Caudate nucleus (tissue), 63 donors: ENCODE measurements at places on chromosomes 12 and 14.
A peak's percentile ranks its signal among the peaks of the same experiment; 100 is the strongest.

- DNase-seq, result no peak
These were observed 77.1 kb upstream of the PLXNC1 start for GRCh38 chr12:94071258-94071657.

DNA sequence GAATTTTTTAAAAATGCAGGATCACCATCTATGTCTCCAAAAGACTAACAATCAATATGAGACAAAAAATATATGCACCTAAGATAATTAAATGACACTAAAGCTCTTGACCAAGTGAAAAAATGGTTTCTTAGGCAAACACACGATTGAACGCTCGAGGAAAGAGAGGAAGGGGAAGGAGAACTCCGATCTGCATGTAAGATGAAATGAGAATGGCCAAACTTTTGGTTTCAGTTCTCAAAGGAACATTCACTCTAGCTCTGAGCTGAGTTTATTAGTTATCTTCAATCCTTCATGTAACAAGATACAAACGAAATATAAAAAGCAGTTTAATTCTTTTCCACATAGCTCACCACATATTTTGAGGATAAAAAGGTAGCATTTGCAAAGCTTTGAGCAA is 2.8 kb downstream of the DYRK4 start:
- DNase-seq, result no peak

- no peak for DNase-seq
These were observed 621.9 kb downstream of the LRFN5 start for GRCh38 chr14:42228611-42229010.

- DNase-seq, result no peak
These were observed 87.0 kb downstream of the SAMD4A start for GRCh38 chr14:54653712-54654469.

GRCh38 chr12:102539651-102540553 is 59.5 kb upstream of the IGF1 start:
- no peak for DNase-seq

DNA sequence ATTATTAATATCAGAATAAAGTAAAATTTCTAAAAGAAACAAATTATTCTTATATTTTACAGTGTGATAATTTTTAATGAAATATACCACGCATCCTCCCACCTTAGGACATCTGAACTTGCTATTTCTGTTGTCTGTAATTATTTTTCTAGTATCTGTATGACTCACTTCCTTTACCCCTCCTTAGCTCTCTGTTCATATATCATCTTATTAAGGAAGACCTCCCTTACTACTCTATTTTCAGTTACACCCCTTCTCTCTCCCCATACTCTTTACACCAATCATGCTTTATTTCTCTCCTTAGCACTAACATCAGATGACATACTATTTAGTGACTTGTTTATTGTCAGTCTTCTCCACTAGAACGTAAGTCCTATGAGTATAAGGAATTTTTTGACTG is 34.2 kb upstream of the C12orf50 start:
- no peak for DNase-seq

GRCh38 chr12:22413592-22413991 is 79.1 kb upstream of the ST8SIA1 start:
- no peak for DNase-seq

GRCh38 chr12:111451649-111452129 is 46.0 kb downstream of the SH2B3 start:
- no peak for DNase-seq

DNA sequence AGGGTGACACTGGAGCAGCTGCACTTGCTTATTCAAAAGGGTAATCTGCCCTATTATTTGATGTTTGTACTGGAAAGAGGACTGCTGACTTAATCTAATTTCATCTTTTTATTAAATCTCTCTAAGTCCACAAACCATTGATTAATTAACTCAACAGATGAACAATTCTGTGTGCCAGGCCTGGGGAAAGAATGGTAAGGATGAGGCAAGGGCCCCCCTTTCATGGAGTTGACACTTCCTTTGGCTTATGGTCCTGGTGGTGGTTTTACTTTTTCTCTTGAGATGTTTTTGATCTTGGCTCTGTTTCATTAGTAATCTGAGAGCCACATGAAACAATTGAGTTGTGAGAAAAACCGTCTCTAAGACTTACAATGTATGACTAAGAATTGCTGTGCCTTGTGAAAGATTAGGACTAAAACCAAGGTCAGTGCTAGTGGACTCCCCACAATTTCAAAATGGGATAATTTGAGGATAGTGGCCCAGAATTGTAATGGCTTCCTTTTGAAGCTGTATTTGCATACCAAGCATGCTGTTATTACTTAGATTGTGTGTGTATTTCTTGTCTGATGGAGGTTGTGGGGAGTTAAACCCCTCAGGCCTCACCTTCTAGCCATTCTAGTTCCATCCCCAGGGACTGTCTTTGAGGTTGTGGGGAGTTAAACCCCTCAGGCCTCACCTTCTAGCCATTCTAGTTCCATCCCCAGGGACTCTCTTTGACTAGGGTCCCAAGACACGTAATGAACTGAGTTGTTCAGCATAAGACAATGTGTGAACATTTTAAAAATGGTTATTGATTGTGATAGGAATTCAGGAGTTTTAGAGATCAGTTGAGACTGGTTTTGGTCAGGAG is 52.5 kb upstream of the EVL start:
- no peak for DNase-seq

DNA sequence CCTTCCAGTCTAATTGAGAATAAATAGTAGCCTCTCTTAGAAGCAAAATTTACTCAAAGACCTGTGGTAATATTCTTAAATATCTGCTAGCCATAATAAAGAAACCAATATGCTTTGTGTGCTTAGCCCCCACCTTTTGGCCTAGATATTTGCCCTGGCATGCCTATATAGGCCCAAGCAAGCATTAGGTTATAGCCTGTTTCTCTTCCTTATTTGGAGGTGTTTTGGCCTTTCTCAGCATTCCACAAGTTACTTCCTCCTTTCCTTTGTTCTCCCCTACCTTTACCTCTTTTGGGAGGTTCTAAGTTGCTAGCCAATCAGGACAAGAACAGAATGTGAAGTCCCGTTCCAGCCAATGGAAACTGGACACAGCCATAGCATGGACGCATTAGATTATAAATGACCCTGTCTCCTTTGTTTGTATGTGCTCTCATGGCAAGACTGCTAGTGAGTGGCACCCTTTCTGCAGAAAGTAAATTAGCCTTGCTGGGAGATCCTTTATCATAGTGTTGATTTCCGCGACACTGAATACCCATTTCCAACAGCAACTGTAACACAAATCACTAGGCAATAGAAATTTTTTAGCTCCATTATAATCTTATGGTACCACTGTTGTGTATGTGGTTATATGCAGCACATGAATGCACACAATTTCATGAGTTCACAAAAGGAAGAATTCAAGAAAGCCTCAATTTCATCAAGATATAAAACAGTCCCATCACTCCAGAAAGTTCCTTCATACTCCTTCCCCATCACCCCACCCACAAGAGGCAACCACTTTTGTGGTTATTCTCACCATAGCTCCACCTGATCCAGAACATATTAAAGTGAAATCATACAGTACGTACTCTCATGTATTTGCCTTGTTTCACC is 37.6 kb downstream of the CEP83 start:
- DNase-seq, result no peak

GRCh38 chr12:113835896-113836295 is 130.2 kb downstream of the RBM19 start:
- no peak for DNase-seq

GRCh38 chr12:11969437-11970154 is 101.1 kb upstream of the BCL2L14 start:
- DNase-seq, result no peak

GRCh38 chr14:95229749-95230148 is 72.4 kb upstream of the DICER1 start:
- DNase-seq, result no peak

GRCh38 chr12:16347391-16348298 is at the start of gene MGST1:
TSS of gene MGST1 (plus strand) at chr12:16347645. CDS start at chr12:16354253, 6,608 bp downstream.
- peak; percentile 3 for DNase-seq

DNA sequence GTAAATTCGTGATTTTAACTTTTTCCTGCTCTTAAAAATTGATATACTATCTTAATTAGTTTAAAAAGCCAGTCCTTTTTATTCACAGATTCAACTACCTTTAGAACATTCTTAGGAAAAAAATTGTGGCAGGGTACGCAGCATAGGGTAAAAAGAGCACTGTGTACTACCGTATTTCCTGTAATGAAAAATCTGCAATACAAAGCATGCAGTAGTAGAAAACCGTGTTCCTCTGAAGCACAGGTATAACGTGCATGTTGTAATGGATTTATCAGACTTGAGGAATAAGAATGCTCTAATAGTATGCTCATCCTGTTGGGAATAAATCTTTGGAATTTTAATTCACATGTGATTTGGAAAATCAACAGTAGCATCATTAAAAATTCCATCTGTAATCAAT is 140.5 kb downstream of the UNC79 start:
- DNase-seq, result no peak

DNA sequence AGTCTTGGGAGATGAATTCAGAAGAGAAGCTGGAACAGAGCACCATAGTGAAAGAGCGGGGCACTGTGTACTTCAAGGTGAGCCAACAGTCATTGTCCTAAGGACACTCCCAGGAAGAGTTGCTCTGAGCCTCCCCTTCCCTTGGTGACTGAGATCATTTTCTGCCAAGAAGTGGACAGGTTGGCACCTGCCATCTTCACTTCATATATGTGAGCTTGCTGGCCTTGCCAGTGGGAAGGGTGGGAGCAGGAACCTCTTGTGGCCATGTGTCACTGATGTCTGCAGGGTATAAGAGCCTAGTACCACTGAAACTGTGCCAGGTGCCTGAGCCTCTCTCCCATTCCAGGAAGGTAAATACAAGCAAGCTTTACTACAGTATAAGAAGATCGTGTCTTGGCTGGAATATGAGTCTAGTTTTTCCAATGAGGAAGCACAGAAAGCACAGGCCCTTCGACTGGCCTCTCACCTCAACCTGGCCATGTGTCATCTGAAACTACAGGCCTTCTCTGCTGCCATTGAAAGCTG is 5.3 kb downstream of the FKBP4 start:
- no peak for DNase-seq

DNA sequence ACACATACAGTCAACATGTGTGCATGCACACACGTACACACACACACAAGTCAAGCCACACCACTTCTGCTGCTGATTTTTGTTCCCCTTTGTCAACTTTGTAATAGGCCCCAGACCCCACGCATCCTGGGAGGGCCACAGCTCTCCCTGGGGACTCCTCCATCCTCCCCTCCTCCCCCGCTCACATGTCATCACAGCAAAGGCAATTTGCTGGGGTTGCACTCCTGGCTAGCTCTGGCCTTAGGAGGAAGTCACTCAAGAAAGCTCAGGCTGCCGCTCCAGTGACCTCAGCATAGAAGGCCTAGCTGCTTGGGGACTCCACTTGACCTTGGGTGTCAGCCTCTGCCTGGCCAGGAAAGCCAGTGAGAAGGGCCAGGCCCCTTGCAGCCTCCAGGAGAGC is 27.2 kb downstream of the NGB start:
- no peak for DNase-seq

DNA sequence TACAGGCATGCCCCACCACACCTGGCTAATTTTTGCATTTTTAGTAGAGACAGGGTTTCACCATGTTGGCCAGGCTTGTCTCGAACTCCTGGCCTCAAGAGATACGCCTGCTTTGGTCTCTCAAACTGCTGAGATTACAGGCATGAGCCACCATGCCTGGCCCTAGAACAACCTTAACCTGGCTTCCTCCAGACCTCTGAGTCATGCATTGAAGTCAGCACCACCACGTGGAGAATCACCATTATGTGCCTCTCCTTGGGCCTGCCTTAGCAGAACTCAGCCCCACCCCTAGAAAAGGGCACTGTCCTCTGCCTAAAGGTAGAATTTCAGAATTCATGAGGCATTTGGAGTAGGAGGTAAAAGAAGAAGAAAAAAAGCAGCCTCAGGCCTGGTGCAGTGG is 49.0 kb downstream of the LIMA1 start:
- DNase-seq, result no peak

- DNase-seq, result no peak
These were observed 613 bp downstream of the DUSP16 start for GRCh38 chr12:12562016-12562483.

DNA sequence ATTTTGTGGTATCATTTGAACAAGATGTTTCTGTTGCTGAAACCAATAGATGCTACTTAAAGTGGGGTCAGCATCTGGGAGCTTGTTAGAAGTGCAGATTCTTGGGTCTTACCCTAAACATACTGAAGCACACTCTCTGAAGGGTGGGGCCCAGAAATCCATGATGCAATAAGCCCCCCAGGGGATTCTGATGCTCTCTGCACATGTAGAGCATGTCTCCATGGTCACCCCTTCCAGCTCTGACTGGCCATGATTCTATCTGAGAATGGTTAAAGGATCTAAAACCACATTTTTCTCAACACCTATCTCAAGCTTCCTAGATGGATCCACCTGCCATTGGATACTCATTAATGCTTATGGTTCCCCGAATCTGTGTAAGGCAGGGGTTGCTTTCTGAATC is 20.4 kb downstream of the JDP2 start:
- no peak for DNase-seq

DNA sequence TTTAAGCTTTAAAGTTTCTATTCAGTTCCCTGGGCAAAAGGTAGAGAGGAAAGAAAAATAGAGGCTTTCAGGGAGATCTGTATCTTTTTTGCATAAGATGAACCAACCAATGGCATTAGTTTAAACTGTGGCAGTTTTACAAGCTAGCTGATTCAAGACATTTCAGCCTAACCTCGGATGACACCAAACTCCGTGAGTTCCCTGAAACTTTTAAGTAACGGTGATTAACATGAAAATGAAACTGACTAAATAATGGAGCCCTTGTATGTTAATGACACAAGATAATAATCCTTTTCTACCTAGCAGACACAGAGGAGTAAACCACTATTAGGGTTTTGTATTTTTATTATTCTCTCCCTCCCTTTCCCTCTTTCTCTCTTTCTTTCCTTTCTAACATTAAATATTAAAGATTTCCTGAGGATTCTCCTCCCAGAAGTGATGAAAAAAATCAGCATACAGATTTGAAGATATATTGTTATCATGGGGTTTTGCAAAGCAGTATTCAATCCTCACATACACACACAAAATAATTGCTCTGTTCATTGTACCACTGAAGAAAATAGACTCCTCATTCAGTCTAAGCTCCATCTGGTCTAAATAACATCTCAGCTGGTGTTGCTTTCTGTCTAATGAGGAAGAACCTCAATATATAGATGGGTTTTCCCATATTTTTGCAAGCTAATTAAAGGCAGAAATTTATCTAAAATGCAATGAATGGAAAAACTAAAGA is 483.8 kb downstream of the NOVA1 start:
- DNase-seq, result no peak

GRCh38 chr14:64388533-64389285 is 556 bp downstream of the MTHFD1 start:
- peak; percentile 50 for DNase-seq

DNA sequence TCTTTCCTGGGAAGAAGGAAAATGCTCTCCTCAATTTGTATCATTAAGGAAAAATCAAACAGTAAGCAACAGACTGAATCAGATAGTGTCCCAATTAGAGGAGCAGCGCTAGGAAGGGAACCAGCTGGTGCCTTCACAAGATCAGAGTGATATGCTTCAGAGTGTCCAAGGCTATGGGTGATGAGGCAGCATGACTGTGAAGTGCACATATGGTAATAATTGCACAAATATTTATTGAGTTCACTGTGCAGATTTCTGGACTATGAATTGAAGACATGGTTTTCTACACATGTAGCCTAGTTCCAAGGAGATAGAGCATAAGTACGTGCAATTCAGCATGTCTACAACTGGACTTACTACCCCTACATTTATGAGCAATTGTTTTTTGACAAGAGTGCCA is 78.8 kb upstream of the EVL start:
- DNase-seq, result no peak
